PC-9 (cell line): ENCODE measurements at places on chromosomes 3 and 15. TPM values are rescaled to one million over a fixed set of nuclear protein-coding genes. Genes with fewer than 3 reads are reported as not detected.

Gene ANKUB1
- total RNA-seq = not detected in 2 replicates

Gene OXSM
- 11.6 and 13.8 TPM in 2 replicates for total RNA-seq

Gene TUSC7
- not detected in 2 replicates for total RNA-seq

Gene GOLGA6D
- total RNA-seq = not detected in 2 replicates

Gene FETUB
- not detected in 2 replicates for total RNA-seq

Gene DNAH1
- total RNA-seq = 5.9 and 6.6 TPM in 2 replicates

Gene FEZF2
- not detected in 2 replicates for total RNA-seq

Gene WDR93
- total RNA-seq = 1.1 and 1.8 TPM in 2 replicates

Gene NPAP1
- not detected in 2 replicates for total RNA-seq

Gene PDCD10
- 79.5 and 84.6 TPM in 2 replicates for total RNA-seq
